ENCODE measurements at places on chromosomes 1 and 21.

- no peak for DNase-seq
Observed at GRCh38 chr1:207670997-207671396, 26.1 kb downstream of the CR1L start.

DNA sequence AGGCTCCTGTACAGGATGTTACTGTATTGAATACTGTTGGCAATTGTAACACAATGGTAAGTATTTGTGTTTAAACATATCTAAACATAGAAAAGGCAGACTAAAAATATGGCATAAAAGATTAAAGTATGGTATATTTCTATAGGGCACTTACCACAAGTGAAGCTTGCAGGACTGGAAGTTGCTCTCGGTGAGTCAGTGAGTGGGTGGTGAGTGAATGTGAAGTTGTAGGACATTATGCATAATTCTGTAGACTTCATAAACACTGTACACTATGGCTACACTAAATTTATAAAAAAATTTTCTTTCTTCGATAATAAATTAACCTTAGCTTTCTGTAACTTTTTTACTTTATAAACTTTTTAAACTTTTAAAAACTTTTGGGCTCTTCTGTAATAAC lies 13.7 kb upstream of the TRIM62 start:
- DNase-seq, result no peak

DNA sequence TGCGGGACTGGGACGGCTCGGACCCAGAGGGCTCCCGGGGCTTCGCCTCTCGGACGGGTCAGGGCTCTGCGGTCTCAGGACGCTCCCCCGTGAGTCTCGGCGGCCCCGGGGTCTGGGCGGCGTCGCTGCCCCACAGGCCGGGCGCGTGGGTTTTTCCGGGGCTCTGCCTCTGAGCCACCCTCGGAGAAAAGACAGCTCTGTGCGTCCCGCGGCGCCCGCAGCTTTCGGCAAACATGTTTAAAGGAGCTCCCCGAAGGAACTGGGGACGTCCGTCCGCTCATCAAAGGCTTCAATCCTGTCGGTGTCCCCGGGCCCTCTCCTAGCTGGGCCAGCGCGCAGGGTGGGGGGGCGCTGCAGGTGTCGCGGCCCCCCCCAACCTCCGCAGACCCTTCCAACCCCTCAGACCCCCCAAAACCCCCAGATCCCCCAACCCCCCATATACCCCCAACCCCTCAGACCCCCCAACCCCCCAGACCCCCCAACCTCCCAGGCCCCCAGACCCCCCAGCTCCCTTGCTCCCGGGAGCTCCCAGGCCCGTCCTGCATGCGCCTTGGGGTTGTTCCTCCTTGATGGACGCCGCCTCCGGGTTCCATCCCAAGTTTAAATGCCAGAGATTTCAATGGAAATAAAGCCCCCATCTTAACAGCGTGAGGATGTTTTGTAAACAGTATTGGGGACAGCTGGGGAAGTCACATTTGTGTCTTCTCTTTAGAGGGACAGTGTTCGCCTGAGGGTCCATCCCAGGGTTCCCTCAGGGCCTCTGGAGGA lies 996 bp upstream of the C1orf159 start:
- DNase-seq, result peak; percentile 30

GRCh38 chr1:17135530-17135929 lies 16.3 kb upstream of the PADI2 start:
- no peak for DNase-seq

DNA sequence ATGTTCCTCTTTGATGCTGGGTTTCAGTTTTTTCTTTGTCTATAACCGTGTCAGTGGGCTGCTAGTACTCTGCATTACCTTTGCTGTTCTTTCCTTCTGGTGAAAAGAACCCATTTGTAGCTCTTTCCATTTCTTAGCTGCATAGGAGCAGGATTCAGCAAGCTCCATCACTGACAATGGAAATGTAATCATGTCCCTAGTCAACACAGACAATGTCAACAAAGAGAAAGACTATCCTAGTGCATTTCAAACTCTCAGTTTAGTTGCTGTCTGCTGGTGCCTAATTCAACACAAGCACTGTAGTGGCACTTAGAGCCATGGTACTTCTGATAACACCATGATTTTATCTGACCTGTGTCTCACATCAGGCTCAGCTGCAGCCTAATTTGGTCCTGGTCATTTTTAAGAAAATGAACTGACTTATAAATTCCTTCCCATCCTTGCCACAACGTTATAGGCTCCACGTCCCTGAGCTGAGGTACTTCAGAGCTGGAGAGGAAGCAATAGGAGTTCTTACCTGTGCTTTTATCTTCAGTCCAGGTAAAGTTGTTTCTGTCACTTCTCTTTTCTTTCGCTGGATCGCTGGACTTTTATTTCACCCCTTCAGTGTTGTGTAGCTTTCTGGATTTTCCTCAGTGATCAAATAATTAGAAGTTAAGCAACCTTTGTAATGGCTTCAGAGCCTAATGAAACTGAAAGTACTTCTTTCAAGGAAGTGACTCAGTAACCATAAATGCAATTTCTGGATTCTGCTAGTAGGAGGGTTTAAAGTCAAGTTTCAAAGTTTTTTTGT lies at the start of gene GBP3:
GBP3 (minus strand) TSS at position 700 of the 793 bp plus-strand sequence. CDS start 2,145 bp downstream, outside the sequence.
- peak; percentile 59 for DNase-seq

DNA sequence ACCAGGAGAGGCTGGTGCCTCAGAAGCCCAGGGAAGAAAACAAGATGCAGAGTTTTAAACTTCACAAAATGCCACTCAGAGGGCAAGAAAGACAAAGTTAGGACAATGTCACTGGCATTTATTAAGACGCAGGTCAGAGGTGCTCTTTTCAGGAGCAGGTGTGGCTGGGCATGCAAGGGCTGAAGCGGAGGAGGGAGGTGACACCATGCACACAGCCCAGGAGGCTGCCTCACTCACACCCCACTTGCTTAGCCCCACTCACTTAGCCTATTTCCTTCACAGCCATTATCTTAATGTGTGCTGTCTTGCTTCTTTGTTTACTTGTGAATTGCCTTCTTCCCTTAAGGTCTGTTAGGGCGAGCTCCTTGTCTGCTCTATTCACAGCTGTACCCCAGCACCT lies 17.2 kb downstream of the HIVEP3 start:
- no peak for DNase-seq

GRCh38 chr1:214683621-214684020 lies 80.6 kb downstream of the CENPF start:
- no peak for DNase-seq

DNA sequence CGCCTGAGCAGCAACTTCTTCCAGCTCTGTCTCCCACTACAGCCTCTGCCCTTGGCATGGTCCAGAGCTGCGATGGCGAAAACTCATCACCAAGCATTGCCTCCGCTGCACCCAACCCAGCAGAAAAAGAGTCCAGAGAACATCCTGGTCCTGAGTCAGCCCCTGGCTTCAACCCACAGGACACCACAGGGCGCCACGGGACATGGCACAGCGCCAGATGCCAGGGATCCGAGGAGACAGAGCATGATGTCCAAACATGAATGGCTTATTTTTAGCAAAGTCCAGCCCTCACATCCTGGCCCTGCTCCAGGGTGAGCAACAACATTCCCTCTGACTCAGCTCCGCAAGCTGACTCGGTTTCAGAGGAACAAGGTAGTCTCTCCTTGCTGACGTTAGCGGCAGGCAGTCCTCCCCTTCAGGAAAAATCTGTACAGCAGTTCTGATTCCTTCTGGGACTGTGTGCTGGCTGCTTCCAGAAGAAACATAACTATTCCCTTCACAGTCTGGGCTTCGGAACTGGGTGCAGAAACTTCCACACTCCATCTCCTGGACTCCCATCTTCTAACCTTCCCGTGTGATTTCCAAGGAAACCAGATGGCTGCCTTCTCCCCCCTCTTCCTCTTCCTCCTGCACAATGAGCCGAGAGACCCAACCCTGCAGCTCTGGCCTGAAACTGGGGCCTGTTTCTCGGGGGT lies 131.3 kb downstream of the TOMM20 start:
- DNase-seq, result no peak

DNA sequence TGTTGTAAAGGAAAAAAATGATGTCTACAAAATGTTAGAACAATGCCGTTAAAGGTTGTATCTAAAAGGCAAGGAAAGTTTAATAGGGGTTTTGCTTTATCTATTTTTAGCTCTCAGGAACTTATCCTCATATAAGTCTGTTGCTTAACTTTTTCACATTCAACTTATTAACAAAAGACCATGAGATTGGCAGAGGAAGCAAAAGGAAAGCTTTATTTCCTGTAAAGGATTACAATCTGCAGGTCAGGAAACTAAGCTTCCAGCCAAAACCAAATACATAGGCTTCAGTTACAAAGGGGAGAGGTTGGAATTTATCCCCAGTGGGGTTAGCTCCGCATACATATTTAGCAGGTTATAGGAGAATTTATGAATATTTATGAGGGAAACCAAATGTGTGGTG lies 58.7 kb upstream of the KIAA1614 start:
- no peak for DNase-seq

DNA sequence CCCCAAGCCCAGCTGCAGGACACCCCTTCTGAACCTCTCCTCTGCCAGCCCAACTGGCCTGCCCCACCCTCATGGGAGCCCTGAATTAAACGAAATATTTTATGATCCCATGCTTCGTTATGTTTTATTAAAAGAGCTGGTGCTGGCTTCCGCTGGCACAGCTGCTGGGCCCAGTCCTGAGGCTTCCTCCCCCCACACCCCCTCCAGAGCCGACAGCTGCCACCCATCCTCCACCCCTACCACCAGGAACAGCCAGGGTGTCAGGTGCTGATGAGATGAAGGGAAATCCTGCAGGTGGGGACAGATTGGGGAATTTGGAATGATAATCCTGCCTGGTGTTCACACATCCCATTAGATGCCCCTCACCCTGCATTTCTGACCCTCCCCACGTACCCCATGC lies 19.0 kb downstream of the IGSF21 start:
- DNase-seq, result no peak

DNA sequence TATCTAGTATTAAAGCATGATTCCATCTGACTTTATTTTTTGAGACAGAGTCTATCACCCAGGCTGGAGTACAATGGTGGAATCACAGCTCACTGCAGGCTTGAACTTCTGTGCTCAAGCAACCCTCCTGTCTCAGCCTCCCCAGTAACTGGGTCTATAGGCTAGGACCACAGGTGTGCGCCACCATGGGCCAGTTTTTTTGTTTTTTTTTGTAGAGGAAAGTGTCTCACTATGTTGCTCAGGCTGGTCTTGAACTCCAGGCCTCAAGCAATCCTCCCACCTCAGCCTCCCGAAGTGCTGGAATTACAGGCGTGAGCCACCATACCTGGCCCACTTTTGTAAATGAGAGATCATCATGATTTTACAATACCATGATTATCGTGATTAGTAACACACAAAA lies 9.2 kb downstream of the PPP1R15B start:
- no peak for DNase-seq

GRCh38 chr1:115237507-115237906 lies 100.5 kb downstream of the NGF start:
- DNase-seq, result no peak
